Hepatocyte (in vitro differentiated cells): ENCODE measurements at places on chromosomes 12 and 14.
A peak's percentile ranks its signal among the peaks of the same experiment; 100 is the strongest.

DNA sequence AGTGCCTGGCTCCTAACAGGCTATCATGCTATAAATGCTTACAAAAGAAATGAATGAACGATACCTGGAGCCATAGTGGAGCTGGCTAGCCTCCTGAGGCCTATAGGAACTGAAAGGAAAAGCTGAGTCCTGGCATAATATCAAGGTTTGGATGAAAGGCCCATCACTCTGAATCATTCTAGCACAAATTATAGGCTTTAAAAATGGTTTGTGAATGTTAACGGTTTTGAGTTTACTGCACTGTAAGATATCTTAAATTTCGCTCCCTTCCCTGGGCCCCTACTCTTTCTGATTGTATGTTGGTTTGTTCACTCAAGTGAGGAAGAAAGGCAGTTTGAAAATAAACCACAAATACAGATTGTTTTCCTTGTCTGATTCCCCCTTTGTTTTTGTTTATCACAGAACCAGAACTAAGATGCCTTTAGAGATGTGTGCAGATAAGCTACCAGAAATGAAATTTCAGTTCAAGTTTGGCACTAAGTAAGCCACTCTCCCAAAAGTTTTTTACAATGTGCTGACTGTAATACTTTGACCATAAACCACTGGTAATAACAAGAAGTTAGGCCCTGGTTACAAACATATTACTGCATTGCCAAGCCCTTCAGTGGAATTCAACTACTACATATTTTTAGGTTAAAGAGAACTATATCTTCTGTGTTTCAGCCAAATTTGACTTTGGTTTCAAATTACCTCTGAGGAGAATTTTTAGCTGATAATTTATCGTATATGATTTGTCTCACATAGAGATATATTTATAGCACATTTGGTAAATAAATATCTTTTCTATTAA is 89.5 kb downstream of the ALX1 start:
- peaks cover 5% of the 10 kb centered on the region for H3K4me1 ChIP-seq
- no peaks in the 10 kb centered on the region for H3K27me3 ChIP-seq
- peak overlapping the region; percentile 50 for H3K27ac ChIP-seq
- H3K36me3 ChIP-seq: no peaks in the 10 kb centered on the region

DNA sequence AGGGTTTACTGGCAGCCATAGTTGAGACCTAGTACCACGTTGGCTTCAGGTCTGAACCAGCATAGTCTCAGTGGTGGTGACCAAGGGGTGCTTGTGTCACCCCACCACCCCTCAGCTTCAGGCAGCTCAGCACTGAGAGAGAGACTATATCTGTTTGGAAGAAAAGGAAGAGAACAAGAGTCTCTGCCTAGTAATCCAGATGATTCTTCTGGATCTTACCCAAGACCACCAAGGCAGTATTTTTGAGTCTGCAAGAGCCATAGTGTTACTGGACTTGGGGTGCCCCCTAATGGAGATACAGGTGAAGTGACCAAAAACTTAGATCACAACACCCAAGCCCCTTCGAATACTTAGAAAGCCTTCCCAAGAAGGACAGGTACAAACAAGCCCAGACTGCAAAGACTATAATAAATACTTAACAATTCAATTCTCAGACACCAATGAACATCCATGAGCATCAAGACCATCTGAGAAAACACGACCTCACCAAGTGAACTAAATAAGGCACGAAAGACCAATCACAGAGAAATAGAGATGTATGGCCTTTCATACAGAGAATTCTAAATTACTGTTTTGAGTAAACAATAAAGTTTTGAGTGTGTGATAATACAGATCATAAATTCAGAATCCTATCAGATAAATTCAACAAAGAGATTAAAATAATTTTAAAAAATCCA is 107.0 kb downstream of the HELB start:
- no peak overlapping the region for H3K27ac ChIP-seq
- no peaks in the 10 kb centered on the region for H3K27me3 ChIP-seq
- no peaks in the 10 kb centered on the region for H3K36me3 ChIP-seq
- peak; percentile 50 for DNase-seq
- no peaks in the 10 kb centered on the region for H3K4me1 ChIP-seq

DNA sequence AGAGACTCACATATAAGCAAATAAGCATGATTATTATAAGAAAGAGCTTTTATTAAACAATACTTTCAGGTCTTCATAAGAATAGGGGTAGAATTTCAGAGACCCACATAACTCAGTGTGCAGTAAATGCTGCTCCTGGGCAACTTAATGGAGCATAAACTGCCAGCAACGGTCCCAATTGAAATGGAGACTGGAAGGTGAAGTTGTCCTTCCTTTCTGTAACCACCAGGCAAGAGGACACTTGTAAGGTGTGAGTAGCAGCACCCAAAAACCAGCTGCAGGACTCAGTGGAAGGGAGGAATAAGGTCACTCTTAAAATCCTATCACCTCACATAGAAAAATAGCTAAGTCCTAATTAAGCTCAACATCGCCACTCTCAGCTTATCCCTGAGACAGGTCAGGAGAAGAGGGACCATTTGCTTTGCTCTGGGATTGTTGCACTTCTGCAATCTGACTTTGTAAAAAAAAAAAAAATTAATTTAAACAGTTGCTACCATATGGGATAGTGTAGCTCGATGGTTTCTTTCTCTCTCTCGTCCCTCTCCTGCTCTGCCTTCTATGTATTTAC is 22.7 kb upstream of the LTA4H start:
- no peak overlapping the region for H3K4me3 ChIP-seq
- H3K27me3 ChIP-seq: no peaks in the 10 kb centered on the region
- H3K36me3 ChIP-seq: no peaks in the 10 kb centered on the region
- H3K27ac ChIP-seq: no peak overlapping the region
- no peak for DNase-seq

DNA sequence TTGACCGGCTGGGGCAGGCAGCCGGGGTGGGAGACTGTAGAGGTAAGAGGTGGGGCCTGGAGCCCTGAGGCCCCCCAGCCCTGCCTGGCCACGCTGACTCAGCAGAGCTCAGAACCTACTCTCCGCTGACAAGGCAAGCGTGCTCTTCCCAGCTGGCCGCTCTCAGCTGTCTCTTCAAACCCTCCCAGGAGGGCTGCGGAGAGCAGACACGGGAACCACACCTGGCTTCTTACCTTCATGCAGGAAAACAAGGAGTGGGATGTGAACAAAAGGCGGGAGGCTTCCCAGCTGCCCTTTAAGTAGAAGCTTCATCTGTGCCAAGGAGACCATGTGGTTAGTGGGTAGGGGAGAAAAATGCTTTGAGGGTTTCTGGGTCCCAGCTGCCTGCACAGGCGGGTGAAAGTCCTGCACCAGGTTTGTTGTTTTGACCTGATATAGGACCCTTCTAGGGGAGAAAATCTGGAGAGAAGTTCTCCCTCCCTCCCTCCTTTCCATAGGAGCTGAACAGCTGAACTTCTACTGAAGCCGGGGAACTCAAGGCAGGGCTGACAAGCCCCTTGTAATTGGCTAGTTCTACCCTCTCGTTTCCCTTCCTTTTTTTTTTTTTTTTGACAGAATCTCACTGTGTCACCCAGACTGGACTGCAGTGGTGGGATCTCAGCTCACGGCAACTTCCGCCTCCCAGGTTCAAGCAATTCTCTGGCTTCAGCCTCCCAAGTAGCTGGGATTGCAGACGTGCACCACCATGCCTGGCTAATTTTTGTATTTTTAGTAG is 12.8 kb upstream of the TESC start:
- no peaks in the 10 kb centered on the region for H3K4me1 ChIP-seq
- no peak overlapping the region for H3K27ac ChIP-seq
- no peaks in the 10 kb centered on the region for H3K36me3 ChIP-seq
- H3K4me3 ChIP-seq: no peak overlapping the region
- no peak for DNase-seq
- no peaks in the 10 kb centered on the region for H3K27me3 ChIP-seq

GRCh38 chr12:79961411-79961810 is 26.5 kb upstream of the PPP1R12A start:
- no peaks in the 10 kb centered on the region for H3K27me3 ChIP-seq
- no peaks in the 10 kb centered on the region for H3K4me1 ChIP-seq
- no peak for DNase-seq
- H3K27ac ChIP-seq: no peak overlapping the region

GRCh38 chr14:99476864-99477263 is 3.8 kb downstream of the SETD3 start:
- H3K27ac ChIP-seq: no peak overlapping the region
- peaks cover 30% of the 10 kb centered on the region for H3K4me1 ChIP-seq
- no peaks in the 10 kb centered on the region for H3K27me3 ChIP-seq
- H3K4me3 ChIP-seq: no peak overlapping the region

DNA sequence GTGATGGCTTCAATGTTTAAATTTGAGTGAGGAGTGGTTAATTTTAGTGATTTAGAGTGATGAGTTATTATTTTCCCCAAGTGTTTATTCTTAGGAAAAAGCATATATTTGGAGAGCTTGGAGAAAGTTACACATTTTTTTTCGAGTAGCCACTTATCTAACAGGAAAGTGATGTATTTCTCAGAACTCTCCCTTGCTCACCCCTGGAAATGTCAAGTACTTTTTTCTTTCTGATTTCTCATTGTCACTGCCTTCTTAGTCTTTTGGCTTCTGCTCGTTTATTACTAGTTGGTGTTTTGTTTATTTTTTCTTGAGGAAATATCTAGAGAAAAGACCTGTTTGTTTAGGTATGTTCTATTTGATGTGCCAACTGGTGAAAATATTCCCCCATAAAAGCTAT is 58.8 kb downstream of the AEBP2 start:
- H3K27me3 ChIP-seq: no peaks in the 10 kb centered on the region
- DNase-seq: no peak
- H3K4me1 ChIP-seq: no peaks in the 10 kb centered on the region

DNA sequence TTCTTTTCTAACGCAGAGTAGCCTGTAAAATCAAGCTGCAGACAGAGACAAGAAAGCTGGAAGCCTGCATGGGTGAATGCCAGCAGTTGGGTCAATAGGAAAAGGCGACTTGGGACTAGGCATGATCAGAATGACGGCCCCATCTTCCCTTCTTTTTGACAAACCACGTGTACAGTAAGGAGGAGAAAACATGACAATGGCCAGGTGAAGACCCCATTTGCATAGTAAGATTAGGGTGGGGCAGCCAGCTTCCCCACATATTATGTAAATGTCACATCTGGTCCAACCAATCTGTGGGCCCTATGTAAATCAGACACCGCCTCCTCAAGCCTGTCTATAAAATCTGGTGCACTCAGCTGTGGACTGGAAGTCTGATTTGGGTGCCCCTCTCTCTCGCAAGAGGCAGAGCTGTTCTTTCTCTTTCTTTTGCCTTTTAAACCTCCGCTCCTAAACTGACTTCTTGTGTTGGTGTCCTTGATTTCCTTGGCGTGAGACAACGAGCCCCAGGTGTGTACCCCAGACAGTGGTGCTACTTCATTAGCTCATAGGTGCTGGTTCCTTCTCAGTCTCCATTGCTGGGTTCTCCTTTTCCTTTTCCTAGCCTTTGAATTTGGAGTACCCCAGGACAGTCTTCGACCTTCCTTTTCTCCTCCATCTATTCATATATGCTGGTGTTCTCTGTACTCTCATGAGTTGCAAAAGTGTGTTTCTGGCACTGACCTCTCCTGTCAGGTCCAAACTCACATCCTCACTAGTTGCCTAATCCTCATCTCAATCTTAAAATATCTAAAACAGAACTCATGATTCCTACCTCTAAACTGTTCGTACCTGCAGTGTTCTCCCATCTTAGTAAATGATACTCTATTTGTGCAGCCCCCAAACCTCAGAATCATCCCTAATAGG is 9.4 kb upstream of the DHRS7 start:
- H3K27me3 ChIP-seq: no peaks in the 10 kb centered on the region
- no peaks in the 10 kb centered on the region for H3K4me1 ChIP-seq
- DNase-seq: no peak
- no peak overlapping the region for H3K27ac ChIP-seq

DNA sequence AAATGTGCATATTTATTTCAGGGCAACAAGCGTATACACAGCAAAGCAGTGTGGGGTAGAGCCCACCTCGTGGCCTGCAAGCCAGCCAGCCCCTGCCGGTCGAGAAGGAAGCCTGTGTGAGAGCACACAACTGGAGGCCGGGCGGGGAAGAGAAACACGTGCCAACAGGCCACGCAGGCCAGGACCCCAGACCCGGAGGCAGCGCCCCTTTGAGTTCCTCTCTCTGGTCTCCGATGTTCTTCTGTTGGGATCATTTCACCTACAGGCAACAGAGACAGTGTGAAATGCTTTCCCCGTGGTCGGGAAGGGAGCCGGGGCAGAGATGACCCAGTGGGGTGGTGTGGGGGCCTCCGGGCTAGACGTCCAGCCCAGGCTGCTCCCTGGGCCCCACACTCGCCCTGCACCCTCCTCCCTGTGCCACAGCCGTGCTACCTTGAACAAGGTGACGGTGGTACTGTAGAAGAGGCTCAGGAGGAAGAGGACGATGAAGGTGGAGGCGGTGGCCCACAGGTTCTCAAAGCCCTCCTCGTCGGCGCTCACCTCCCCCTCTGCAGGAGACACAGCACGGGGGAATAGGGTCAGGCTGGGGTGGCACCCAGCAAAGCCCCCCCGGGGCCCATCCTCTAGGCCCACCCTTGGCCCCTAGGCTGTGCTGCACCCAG is 325.5 kb downstream of the TMEM121 start:
- no peaks in the 10 kb centered on the region for H3K36me3 ChIP-seq
- no peak overlapping the region for H3K4me3 ChIP-seq
- peak; percentile 4 for DNase-seq
- no peak overlapping the region for H3K27ac ChIP-seq
- no peaks in the 10 kb centered on the region for H3K4me1 ChIP-seq
- no peaks in the 10 kb centered on the region for H3K27me3 ChIP-seq

- no peaks in the 10 kb centered on the region for H3K27me3 ChIP-seq
- no peaks in the 10 kb centered on the region for H3K4me1 ChIP-seq
- no peaks in the 10 kb centered on the region for H3K36me3 ChIP-seq
- no peak for DNase-seq
These were observed 175.6 kb downstream of the GLT1D1 start for GRCh38 chr12:129028844-129029243.

DNA sequence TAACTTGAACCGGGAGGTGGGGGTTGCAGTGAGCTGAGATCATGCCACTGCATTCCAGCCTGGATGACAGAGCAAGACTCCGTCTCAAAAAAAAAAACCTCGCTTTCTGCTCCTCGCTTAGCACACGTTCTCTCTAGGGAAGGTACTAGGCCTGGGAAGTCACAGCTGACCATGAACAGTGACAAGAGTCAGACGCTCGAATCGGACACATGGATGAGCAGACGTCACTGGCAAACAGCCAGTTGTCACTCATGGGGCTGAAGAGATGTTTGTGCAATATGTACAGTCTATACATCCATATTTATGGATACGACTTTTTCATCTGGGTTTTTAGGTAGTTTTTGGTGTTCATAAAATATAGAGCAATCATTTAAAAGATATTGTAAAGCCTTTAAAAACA is 19.4 kb downstream of the TCHP start:
- no peak overlapping the region for H3K27ac ChIP-seq
- H3K4me3 ChIP-seq: no peak overlapping the region
- H3K4me1 ChIP-seq: no peaks in the 10 kb centered on the region
- no peak for DNase-seq
- H3K36me3 ChIP-seq: no peaks in the 10 kb centered on the region

GRCh38 chr14:75849300-75849895 is 132.4 kb downstream of the TGFB3 start:
- no peaks in the 10 kb centered on the region for H3K27me3 ChIP-seq
- H3K4me1 ChIP-seq: no peaks in the 10 kb centered on the region
- H3K36me3 ChIP-seq: no peaks in the 10 kb centered on the region

GRCh38 chr14:94632305-94632590 is 20.1 kb downstream of the SERPINA3 start:
- H3K4me1 ChIP-seq: no peaks in the 10 kb centered on the region
- no peak overlapping the region for H3K27ac ChIP-seq
- DNase-seq: no peak
- no peaks in the 10 kb centered on the region for H3K27me3 ChIP-seq
